ENCODE measurements at places on chromosomes 7 and 10.

DNA sequence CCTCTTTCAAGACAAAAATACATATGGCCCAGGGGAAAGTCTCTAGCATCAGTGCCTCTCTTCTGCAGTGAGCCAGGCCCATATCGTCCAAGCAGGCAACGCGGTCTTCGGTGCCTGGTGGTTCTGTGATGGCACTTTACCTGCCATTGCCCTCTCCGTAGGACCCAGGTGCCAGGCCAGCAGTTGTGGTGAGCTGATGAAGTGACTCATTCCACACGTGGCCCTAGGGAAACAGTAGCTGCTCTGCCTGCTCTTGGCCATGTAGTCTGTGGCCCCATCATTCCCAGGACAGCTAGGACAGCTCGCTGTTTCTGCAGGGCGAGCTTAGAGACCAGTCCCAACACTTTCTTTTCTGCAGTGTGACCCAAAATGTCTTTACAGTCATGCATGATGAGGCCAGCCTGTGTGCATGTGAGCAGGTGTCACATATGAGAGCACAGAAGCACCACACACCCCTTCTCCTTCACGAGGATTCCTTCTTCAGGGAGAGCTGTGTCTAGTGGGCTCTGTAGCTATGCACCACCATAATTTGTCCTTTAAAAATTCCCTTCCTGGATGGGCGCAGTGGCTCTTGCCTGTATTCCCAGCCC, 39.0 kb downstream of the SVIL start:
- no peak for DNase-seq

- no peak for DNase-seq
Observed at GRCh38 chr7:96126382-96126781, 195.5 kb downstream of the SLC25A13 start.

DNA sequence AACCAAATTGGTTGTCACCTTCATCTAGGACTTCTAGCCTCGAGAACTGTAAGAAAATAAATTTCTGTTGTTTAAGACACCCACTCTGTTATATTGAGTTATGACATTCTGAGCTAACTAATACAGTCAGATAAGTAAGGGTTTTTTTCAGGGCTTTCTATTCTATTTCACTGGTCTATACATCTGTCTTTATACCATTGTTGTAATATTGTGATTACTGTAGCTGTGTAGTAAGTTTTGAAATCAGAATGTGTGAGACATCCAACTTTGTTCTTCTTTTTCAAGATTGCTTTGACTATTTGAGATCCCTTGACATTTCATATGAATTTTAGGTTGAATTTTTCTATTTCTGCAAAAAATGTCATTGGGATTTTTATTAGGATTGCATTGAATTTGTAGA, 7.5 kb downstream of the IFIT1 start:
- DNase-seq = no peak

GRCh38 chr7:148698007-148698396, 701 bp upstream of the CUL1 start:
- DNase-seq = no peak

DNA sequence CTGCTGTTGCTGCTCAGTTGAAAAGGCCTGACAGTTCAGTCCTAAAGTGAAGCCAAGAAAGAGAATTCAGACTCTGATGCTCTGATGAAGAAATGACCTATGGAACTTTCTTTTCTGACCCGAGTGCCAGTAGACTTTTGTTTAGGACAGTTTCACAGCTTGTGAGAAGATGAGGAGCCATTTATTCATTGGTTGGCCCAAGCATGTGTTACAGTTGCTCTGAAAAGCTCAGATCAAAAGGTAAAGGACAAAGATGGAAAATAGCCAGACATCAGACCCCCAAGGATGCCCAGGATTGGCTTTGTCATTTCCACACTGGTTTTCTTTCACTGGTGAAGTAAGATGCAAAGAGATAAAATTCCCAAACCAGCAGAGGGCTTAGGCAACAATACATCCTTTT, 149.3 kb upstream of the STK17A start:
- DNase-seq = no peak

GRCh38 chr7:18667466-18667865, 171.9 kb downstream of the HDAC9 start:
- DNase-seq = no peak

- DNase-seq = no peak
Observed at GRCh38 chr7:92705831-92706230, 115.6 kb upstream of the FAM133B start.

DNA sequence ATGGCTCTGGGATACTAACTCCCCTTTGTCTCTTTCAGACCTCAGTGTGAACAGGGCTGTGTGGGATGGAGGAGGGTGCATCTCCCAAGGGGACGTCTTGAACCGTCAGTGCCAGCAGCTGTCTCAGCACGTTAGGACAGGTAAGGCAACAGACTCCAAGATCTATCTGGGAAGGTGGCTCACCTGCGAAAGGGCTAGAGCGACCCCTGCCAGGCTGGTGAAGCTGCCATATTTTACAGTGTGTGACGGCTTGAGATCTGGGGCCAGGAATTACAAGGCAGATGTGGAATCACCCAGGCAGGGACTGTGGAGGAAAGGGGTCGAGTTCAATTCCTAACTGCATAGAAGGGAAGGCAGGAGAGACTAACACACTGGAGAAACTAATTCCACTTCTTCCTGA, 11.2 kb downstream of the MUC17 start:
- DNase-seq = no peak

- DNase-seq = no peak
Observed at GRCh38 chr7:116621649-116622048, 50.3 kb upstream of the MET start.

DNA sequence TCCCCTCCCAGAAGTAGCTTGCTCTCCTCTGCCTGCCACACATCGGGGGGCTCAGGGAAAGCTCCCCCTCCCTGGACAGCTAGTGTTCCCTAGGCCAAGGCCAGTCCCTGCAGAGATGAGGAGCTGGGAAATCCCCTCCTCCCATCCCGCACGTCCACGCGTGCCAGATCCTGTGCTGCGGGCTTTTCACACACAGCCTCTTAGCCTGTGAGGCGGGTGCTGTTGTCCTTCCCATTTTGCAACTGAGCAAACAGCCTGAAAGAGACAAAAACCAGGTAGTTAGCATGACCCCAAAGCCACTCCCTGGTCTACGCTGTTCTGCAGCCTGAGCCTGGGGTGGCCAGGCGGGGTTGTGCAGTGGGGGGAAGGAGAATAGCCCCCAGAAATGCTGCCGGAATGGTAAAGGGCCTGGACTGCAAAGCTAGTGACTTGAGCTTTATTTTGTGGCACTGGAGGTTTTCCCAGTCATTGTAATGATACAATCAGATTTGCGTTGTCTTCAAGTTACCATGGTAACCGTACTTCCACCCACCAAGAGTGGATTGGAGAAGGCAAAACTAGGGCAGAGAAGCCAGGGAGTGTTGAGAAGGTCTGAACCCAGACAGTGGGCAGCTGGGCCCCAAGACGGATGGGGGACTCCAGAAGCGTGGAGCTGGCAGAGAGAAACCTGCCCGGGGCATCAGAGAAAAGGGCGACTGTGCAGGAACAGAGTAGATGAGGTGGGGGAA, 98.6 kb upstream of the KCTD7 start:
- DNase-seq = no peak

DNA sequence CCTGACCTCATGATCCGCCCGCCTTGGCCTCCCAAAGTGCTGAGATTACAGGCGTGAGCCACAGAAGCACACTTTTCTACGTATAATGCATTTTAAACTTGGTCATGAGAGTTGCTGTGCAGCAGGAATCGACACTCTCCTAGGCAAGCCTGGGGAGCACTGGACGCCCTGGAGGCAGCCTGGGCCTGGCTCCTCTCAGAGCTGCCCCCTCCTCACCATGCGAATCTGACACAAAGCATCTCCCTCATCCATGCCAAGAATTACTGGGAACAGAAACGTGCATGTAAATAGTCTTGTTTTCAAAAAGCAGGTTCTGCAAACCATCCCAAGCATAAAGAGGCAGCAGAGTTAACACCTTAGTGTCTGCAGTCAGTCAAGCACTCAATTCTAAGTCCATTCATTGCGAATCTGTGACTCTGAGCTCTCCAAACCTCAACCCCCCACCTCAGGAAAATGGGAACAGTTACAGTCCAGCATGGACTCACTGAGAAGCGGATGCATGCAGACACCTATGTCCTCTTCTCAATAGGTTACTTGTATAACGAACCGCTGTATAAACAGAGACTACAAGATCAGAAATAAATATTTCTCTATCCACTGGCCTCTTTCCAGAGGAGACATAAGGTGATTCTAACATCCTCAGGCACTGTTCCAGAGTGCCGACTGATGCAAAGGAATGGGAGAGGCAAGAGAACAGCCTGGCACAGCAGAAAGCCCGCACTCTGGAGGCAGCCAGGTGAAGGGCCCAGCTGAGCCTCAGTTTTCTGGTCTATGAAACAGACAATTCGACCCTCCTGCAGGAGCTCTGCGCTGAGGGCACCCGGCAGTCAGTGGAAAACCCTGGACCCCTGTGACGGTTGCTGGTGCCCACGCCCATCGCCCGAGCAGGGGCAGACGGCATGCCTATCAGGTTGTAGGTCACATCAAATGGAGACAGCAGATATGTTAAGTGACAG, 68.9 kb downstream of the MAD1L1 start:
- DNase-seq = no peak

DNA sequence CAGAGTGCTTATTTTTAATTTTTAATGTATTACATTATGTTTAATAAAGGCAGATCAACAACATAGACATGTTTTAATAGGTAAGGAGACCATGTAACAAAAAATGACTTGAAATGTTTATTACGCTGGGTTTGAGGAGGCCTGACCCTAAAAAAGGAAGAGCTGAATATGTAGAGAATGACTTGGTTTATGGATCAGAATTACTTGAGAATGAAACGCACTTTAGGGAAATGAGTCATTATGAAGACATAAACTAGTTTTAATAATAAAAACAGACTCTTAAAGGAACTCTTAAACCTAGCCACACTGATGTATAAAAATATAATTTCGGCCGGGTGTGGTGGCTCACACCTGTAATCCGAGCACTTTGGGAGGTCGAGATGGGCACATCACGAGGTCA, 56.5 kb downstream of the CTTNBP2 start:
- DNase-seq = no peak

GRCh38 chr7:155750255-155751125, 61.8 kb downstream of the SHH start:
- no peak for DNase-seq

DNA sequence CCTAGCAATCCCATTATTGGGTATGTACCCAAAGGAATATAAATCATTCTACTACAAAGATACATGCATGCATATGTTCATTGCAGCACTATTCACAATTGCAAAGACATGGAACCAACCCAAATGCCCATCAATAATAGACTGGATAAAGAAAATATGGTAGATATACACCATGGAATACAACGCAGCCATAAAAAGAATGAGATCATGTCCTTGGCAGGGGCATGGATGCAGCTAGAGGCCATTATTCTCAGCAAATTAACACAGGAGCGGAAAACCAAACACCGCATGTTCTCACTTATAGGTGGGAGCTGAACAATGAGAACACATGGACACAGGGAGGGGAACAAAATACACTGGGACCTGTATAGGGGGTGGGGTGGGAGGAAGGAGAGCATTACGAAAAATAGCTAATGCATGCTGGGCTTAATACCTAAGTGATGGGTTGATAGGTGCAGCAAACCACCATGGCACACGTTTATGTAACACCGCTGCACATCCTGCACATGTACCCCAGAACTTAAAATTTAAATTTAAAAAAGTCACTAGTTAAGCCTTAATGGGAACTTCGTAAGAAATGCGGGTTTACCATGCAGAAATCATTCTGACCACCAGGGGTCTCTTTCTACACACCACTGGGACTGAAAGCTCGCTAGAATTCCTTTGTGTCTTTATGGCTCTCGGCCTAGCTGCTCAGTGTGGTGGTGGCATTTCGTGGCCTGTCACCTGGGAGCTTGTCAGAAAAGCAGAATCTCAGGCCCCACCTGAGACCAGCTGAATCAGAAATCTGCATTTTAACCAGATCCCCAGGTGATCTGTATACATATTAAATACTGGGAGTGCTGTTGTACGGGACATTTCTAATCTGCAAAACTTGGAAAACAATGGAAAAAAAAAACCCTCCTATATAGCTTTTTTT, 9.5 kb downstream of the ANKRD1 start:
- peak; percentile 75 for DNase-seq

DNA sequence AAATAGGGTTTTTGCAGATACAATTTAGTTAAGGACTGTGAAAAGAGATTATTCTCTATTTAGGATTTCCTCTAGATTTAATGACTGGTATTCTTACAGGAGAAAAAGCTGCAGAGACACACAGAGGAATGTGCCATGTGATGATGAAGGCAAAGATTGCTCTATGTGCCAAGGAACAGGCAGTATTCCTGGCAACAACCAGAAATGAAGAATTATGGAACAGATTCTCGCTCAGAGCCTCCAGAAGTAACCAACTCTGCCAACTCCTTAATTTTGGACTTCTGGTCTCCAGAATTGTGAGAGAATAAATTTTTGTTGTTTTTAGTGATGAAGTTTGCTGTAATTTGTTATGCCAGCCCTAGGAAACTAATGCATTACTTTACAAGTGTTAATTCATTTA, 307.6 kb upstream of the SEMA3A start:
- DNase-seq = no peak

DNA sequence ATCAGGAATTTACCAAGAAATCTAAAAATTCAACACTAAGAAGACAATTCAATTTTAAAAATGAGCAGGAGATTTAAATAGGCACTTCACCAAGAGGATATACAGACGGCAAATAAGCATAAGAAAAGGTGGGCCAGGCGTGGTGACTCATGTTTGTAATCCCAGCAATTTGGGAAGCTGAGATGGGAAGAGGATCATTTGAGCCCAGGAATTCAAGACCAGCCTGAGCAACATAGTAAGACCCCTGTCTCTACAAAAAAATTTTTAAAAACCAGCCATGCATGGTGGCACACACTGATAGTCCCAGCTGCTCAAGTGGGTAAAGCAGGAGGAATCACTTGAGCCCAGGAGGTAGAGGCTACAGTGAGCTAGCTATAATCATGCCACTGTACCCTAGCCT, 3.5 kb upstream of the AKR1D1 start:
- DNase-seq = no peak

- DNase-seq = no peak
Observed at GRCh38 chr7:76425156-76425555, 406 bp downstream of the ZP3 start.

DNA sequence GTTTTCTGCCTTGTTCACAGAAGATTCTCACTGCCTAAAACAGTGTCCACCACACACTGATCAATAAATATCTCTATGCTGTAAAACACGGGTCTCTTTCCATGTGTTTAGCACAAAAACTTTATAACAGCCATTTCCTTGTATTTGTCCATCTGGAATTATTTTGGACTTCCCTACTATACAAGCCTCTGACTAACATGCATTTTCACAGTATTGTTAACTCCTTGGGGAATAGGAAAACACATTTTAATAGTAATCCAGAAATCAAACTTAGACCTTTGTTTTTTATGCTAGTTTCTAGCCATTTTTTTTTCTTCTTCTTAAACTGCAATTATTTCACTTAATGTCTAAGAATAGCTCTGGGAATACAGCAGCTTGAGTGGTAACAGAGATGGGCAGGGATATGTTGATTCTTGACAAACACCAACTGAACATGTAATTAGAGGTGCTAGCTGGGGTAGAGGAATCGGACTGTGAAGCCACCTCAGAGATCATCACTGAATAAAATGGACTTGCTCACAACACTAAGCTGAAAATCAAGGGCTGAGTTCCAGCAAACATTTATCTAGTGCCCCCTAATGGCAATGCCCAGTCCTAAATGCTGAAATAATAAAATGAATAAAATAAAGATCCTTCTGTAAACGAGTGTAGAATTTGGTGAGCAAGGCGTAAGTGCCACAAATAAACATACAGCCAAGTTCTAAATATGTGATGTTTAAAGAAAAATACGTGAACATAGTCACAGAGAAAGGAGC, 593.1 kb downstream of the SORCS1 start:
- peak; percentile 5 for DNase-seq

- no peak for DNase-seq
Observed at GRCh38 chr10:113709221-113709838, 29.6 kb downstream of the CASP7 start.

GRCh38 chr7:19296617-19297016, 151.4 kb upstream of the FERD3L start:
- DNase-seq = no peak

Measured in hematopoietic multipotent progenitor cell treated with erythropoietin and hydrocortisone succinate and interleukin-3 and kit ligand, for 8 days (in vitro differentiated cells).